DMS79 (cell line): ENCODE measurements at places on chromosomes 13 and 19.

DNA sequence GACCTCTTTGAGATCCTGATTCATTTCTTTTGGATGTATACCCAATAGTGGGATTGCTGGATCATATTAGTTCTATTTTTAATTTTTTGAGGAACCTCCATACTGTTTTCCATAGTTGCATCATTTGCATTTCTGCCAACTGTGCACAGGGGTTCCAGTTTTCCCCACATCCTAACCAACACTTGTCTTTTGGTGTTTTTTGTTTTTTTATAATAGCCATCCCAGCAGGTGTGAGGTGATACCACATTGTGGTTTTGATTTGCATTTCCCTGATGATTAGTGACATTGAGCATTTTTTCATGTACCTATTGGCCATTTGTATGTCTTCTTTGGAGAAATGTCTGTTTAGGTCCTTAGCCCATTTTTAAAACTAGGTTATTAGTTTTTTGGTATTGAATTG, 18.8 kb upstream of the GPR183 start:
- DNase-seq = no peak

DNA sequence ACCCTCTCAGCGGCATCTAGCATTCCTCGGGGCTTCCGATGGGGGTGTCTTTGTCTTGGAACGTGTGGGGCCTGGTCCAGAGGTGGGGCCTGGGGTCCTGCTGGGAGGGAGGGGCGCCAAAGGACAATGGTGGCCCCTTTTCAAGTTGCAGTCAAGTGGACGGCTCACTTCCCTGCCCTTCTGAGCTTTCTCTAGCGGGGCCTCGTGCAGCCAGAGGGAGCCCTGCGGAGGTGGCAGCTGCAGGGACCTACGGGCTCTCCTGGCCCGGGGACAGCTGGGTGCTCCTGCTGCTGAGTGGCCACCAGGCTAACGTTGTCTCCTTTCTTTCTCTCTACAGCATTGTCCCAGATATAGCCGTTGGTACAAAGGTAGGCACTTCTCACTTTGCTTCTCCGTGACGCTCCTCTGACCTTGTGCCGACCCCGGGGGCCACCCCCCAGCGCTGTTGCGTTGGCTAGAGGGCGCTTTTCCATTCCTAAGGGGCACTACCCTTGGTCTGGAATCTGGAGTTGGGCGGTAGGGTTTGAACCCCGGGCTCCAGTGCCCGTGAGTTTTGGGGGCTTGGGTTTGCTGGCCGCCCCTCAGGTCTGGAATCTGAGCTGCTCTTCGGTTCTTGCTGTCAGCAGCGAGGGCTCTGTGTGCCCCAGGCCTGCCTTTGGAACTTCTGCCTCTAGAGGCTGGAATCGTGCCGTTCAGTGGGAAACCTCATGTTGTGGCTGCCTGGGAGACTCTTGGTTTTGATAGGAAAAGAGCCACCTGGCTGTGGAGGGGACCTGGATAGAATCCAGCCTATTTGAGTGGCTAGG, 2.0 kb downstream of the PTBP1 start:
- peak; percentile 25 for DNase-seq

GRCh38 chr19:4347521-4347920, 4.2 kb downstream of the MPND start:
- DNase-seq = no peak

- no peak for DNase-seq
Measured at GRCh38 chr13:113514847-113515246, 24.3 kb upstream of the DCUN1D2 start.

DNA sequence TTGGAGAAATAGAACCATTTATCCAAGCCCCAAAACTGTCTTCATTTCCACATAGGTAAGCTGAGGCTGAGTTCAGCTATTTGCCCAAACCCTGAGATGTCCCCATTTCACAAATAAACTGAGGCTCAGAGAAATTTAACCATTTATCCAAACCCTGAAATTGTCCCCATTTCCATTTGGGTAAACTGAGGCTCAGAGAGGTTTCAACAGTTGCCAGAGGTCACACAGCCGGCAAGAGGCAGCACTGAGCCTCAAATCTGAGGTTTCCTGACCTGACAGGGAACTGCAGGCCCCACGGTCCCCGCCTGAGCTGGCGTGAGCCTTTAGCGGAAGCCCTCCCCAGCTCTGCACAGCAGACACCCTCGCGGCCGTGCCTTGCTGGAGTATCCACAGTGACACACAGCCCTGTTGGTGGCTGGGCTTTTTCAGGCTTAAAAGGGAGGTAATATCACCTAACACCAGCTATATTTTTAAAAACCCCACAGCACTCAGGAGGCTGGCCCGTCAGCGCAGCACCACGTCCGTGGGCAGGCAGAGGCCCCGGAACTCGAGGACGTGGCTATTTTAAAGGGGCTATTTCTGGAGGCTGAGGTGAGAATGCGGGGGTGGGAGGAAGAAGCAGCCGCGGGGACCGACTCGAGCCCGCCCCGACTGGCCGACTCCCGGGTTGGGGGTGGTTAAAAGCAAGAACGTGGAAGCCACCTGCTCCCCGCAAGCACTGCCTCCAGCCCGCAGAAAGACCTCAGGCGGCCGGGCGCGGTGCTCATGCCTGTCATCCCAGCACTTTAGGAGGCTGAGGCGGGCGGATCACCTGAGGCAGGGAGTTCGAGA, 18.5 kb downstream of the PTPRS start:
- DNase-seq = no peak

DNA sequence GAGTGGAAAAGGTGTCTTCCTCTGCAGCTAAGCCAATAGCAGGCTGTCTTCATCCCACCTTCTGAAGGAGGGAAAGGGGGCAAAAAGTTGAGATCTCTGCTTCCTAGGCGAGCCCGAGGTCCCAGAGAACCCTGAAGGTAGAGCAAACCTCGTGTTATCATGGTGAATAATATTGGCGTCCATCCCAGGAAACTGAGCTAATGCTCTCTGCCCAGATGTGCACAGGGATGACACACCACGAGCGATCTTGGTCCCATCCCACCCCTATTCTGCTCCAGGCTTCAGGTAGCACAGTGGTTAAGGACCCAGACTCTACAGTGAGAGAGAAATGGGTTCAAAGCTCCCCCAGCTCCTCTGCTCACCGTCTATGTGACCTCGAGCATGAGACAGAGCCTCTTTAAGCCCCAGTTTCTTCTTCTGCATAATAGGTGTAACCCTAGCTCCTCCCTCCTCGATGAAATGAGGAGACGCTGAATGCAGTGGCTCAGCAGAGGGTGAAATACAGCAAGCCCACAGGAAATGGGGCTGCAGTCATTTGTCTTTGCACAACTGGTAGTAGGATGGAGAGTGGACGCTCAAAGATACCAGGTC, 9.9 kb upstream of the CEACAM20 start:
- no peak for DNase-seq

DNA sequence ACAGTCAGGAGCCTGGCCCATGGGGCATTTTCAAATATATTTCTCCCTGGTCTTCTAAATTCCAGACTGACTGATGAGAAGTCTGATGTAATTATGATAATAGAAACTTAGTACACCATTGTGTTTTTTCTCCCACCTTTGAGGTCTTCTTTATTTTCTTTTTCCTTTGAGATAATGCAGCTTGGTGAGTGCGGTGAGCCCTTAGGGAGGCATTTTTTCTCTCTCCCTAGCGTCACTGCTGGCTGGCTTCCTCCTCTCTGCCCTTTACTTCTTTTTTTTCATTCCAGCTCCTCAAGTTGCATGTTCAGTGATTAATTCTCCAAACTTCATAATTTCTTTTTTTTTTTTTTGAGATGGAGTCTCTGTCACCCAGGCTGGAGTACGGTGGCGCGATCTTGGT, 12.8 kb upstream of the CDC42EP5 start:
- no peak for DNase-seq

- no peak for DNase-seq
Measured at GRCh38 chr13:23350009-23350408, 83.5 kb downstream of the SACS start.

DNA sequence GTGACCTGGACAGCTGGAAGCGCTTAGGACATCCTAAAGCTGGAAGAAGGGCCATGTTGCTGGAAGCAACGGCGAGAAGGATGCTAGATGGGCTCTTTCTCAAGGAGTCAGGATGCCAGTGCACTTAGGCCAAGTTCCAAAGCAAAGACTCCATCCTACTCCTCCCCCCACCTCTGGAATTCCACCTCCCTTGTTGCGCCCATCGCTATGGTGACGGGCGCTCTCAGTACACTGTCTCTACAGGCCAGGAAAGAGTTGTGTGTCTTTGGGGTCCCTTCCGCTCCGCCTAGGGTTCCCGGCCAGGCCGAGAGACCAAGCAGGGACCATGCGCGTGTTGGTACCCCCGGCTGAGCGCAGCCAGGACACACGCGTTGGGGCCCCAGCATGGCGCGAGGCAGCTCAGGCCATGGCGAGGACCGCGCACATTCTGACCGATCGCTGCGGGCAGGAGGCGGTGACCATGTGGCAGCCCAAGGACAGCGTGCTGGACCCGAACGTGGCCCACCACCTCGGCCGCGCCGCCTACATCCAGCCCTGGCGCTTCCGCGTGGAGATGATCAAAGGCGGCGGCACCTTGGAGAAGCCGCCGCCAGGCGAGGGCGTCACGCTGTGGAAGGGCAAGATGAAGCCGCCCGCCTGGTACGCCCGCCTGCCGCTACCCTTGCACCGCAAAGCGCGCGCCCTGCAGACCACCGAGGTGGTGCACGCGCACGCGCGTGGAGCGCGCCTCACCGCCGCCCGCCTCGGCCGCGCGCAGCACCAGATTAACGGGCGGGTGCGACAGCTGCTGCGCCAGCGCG, 31.0 kb upstream of the SLC1A6 start:
- DNase-seq = no peak

- no peak for DNase-seq
Measured at GRCh38 chr13:101475536-101475935, 23.1 kb downstream of the ITGBL1 start.

DNA sequence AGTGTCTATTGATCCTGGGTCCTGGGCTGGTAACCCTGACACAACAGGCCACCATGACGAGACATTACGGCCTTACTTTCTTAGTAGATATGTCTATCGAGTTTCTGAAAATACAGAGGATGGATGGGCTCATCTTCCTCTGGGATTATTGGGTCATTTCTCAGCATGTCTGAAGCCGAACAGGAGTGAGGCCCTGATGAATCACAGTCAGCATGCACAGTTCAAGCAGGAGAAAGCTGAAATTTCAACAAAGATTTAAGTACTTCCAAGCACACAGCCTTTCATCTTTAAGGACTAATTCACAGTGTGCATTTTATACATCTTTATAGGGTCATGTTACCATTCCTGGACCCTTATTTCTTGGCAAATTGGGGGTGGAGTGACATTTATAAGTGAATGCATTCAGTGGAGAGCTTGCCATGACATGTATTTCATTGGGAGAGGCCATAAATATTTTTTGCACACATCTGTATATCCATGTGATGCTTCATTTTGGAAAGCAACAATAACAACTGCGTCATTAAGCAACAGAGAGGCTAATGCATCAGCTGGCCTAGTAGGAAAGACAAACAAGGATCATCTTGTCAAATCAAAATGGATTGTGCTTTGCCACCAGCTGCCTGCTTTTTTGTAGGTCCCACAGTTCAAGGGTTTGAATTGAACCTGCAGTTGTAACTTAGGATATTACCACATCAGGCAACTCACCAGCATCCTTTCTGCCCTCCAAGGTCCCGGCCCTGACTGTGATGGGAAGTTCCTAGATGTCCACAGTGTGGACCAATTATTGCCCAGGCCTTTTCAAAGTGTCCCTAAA, 143.5 kb downstream of the DNAJC15 start:
- DNase-seq = no peak

DNA sequence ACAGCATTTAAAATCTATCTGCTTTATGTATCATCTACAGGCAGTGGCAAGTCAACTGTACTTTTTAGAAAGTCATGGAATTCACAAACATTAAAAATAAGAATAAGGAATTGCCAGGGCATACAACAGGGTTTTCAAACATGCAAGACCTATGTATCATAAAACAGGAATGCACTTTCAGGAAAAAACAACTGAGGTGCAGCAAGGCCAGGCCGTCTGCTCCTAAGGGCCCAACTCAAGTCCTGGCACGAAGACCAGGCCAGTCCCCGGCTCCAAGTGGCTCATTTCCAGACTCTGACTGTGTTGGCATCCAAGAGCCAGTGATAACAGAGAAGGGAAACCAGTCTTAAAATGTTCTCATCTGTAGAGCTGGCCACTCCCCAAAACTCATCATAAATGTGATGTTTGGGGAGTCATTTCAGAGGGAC, 7.1 kb downstream of the RFX2 start:
- DNase-seq = no peak

GRCh38 chr19:50308991-50309390, 20.2 kb downstream of the KCNC3 start:
- DNase-seq = no peak

DNA sequence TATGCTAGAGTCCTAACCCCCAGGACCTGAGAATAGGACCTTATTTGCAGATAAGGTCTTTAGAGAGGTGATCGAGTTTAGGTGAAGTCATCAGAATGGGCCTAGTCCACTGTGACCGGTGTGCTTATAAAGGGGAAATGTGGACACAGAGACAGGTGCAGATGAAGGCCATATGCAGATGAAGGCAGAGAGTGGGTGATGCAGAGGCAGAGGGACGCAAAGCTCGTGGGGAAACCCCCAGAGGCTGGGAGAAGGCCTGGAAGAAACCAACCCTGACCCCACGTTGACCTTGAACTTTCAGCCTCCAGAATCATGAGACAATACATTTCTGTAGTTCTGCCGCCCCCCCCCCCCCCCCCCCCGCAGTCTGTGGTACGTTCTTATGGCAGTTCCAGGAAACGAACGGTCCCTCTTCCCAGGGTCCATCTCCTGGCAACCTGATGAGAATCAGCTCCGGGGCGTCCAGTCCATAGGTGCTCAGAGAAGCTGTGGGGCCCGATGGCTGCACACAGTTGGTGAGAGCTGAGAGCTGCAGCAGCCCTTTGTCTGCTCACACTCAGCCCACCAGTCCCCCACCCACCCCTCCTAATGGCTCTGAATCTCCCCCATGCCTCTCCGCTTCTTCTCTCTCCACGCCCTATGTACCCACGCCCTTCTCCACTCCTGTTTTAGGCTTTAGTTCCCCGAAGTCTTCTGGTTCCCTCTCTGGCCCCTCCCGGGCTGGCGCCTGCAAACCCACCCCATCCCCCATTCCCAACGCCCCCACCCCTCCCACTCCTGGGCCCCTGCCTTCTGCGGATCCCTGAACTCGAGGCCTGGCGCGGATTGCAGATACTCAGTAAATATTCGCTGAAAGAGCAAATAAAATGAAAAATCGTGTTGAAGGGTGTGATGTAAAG, 218.3 kb upstream of the MAB21L1 start:
- DNase-seq = no peak

GRCh38 chr13:100432611-100433010, 156.0 kb downstream of the GGACT start:
- DNase-seq = no peak
